Stimulated activated CD4-positive, alpha-beta T cell treated with anti-CD3 and anti-CD28 coated beads, Interleukin-12 subunit alpha, Interleukin-12 subunit beta, amount 100 ng/mL, for 24 hours (primary cell): ENCODE measurements at places on chromosomes 2 and 18.

DNA sequence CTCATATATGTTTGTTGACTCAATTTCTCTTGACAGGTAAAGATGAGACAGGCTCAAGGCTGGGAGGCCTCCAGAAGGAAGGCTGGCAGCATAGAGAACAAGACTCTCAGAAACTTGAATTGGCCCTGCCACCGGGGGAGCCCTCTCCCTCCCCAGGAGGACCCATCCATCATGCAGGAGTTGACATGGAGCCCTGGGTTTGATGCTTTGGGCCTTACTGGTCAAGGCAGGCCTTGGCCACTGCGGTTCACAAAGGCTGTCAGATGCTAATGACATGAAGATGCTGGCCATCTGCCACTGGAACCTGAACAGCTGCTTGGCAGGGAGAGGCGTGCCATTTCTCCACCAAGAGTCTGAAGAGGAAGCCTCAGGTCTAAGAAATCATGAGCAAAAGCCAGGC, 193.6 kb downstream of the MTCL1 start:
- DNase-seq, result no peak

- DNase-seq, result no peak
These were observed 146.1 kb downstream of the LNPK start for GRCh38 chr2:175855794-175856453.

GRCh38 chr2:68365087-68365486, at the start of gene PLEK:
Gene PLEK, plus strand, starts transcription at chr2:68365282. Its CDS starts 70 bp downstream, at chr2:68365352.
- DNase-seq, result no peak

DNA sequence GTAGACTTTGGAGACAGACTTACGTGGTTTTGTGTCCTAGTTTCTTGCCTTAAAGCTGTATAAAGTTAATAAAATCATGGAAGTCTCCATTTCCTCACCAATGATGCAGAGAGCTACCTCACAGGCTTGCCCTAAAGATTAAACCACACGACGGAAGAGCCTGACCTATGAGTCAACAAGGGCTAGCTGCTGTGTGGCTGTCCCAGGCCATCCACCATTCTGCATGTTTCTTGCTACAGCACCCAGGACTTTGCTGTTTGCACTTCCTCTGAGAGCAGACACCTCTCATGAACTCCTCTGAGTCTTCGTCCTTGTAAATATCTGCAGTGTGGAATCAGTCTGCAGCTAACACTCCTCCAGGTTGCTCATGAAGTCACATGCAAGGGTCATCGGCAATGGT, 160.0 kb upstream of the TRIB2 start:
- peak; percentile 11 for DNase-seq

DNA sequence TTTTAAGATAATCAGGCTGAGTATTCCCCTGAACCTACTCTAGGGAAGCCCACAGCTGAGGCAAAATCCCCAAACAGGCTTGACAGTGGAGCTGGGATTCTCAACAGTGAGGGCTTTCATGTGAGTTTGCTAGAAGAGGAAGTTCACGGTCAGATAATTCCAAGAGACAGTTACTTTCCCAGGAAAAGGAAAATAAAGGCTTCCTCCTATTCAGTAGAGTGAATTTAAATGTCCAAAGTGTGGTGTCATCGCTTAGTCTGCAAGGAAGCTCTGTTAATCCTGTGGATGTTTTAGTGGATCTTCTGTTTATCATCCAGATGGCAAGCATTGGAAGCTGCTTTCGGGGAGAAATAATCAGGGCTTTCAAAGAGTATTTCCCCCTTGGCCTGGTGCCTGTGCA, 119.8 kb downstream of the RPIA start:
- DNase-seq, result no peak

GRCh38 chr2:230947908-230948365, 22.9 kb upstream of the GPR55 start:
- DNase-seq, result no peak

DNA sequence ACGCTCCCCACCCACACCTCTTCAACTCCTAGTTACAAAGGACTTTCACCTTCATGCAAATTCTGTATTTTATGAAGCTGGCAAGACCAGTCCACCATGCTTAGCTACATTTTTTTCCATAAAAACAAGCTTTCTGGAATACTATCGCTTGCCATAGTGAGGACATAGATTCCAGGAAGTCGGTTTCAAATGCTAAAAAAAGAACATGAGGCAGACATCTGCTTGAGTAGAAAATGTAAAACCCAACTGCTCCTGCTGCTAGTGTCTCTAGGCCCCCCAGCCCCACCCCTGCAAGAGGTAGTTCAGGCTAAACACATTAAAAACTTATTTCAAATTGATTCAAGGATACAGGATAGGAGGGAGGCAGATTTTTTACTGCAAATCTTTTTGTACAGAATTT, 148.9 kb downstream of the SMAD2 start:
- DNase-seq, result no peak

- no peak for DNase-seq
These were observed 300.3 kb upstream of the GULP1 start for GRCh38 chr2:187991389-187991788.

DNA sequence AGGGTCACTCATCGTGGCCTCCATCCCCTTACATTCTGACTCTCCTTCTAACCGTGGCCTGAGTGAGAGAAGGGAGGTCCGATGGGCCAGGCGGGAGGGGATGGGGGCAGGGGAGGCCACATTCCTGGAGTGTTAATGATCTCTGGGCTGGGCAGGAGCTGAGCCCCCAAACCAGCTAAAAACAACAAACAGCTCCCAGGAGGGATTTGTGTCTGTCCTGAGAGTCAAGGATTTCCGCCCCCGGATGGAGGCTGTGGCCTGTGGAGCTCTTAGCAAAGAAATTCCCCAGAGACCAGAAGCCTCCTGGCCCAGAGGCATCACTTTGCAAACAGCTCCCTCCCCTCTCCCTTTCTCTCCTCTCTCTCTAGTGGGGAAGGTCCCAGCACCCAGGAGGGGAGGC, 23.5 kb downstream of the EMX1 start:
- no peak for DNase-seq

- DNase-seq, result no peak
These were observed 56.8 kb upstream of the DNMT3A start for GRCh38 chr2:25398534-25398933.

GRCh38 chr2:230234122-230234722, 8.7 kb downstream of the SP140 start:
- no peak for DNase-seq

GRCh38 chr2:32366595-32366994, 9.8 kb downstream of the BIRC6 start:
- no peak for DNase-seq

- DNase-seq, result no peak
These were observed 142.3 kb upstream of the ITGA6 start for GRCh38 chr2:172285010-172285621.

- DNase-seq, result no peak
These were observed 10.0 kb downstream of the ATOH8 start for GRCh38 chr2:85763831-85764230.

- DNase-seq, result no peak
These were observed 43.4 kb downstream of the RFX8 start for GRCh38 chr2:101431486-101431885.

GRCh38 chr18:1436199-1436598, 531.5 kb downstream of the ADCYAP1 start:
- DNase-seq, result no peak

GRCh38 chr2:241966647-241967466, 97.3 kb downstream of the RTP5 start:
- DNase-seq, result no peak

- DNase-seq, result no peak
These were observed 49.6 kb downstream of the ZBTB7C start for GRCh38 chr18:48359626-48360025.

- no peak for DNase-seq
These were observed 313.2 kb downstream of the SATB2 start for GRCh38 chr2:199144546-199144945.

- no peak for DNase-seq
These were observed 96.0 kb upstream of the RAB12 start for GRCh38 chr18:8513249-8513648.

- no peak for DNase-seq
These were observed 13.2 kb downstream of the GALR1 start for GRCh38 chr18:77262643-77263465.

- DNase-seq, result no peak
These were observed 236.5 kb downstream of the BCL2 start for GRCh38 chr18:63083020-63083531.

DNA sequence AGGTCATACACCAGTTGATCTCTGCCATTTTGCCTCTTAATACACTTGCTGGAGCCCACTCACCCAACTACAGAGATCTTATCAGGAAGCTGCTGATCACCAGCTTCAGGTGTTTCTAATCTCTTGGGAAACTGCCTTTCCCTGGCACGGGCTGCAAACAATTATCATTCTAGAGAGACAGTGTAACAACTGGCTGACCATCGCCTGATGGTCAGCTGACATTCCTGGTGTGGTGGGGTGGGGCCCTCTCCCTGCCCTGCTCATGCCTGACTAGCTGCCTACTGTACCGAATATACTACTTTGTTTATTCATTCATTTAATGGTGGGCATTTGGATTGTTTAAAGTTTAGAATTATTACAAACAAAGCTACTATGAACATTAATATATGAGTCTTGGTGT, 311.5 kb downstream of the CBLN2 start:
- DNase-seq, result no peak

- DNase-seq, result no peak
These were observed 337.8 kb upstream of the CDH2 start for GRCh38 chr18:28514699-28515098.

GRCh38 chr18:45384137-45384961, 230.9 kb upstream of the SLC14A2 start:
- DNase-seq, result peak; percentile 37

DNA sequence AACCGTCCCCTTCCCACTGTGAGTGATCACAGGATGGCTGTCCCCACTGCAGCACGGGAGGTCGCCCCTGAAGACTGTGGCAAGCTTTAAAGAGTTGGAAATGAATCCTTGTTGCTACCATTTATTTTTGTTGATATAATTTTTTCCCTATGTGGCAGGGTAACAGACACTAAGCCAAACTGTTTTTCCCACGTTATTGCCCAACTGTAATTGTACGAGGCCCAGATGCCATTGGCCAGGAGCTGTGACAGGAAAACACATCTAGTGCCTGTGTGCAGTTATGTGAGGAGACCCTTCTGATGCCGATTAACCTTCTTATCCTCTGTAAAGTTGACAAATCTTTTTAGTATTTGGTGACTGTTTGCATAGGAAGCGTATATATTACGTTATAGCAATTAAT, 44.2 kb downstream of the MRPS9 start:
- no peak for DNase-seq

- DNase-seq, result no peak
These were observed 75.0 kb downstream of the SLC66A2 start for GRCh38 chr18:79876497-79876896.

DNA sequence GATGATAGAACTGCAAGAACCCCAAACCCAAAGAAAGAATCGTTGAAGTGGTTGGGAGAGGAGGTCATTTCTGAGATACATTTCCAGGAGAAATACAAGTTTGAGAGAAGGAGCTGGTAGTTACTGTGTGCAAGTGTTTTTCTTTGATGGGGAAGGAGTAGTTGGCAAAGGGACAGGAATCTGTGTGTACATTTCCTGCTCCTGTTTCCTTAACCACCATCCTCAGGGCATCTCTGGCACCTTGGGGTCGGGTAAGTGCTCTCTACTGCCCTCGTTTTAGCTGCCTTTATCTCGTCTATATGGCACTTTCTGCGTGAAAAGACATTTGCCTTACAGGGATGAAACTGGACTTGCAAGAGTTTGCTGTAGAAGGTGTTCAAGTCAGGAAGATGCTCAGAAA, 27.3 kb downstream of the CDC42EP3 start:
- no peak for DNase-seq

- DNase-seq, result no peak
These were observed 42.7 kb upstream of the ZFP36L2 start for GRCh38 chr2:43269074-43269572.

DNA sequence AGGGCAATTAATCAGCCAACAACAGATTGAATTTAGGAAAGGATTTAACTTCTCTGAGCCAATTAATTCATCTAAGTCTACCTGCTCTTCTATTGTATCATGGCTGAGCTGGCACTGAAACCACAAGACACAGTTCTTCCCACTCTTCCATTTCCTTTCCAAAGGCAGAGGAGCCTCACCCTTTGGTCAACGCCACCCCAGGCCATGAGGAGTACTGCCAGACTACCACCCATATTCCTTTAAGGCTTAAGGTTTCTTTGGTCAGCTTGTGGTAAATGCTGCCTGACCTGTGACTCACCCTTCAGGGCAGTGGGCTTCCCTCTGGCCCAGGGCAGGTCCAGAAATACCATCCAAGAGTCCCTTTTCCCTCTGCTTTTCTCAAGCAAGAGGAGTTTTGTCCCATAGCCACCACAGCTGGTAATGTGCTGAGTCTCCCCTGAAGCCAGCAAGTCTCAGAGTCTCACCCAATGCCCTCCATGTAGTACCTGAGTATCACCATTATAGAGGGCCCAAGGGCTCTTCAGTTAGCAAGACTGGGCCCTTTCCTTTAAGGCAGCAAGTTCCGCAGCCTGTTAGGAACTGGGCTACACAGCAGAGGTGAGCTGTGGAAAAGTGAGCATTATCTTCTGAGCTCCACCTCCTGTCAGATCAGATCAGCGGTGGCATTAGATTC, 900.5 kb upstream of the CRIM1 start:
- no peak for DNase-seq

DNA sequence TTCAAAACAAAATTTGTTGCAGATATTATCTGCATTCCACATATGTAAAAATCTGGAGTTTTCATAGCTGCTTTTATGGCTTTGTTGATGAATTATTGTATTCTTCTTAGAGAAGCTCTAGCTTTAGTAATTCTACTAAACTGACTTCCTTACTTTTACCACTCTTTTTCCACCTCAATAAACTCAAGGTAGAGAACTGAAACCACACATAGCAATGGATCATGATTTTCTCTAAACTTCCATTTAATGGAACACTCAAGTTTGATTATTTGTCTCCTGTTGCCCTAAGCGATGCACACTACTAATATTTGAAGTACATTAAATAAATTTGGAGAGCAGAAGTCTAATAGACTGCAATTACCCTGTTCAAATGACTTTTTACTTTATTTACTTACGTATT, 192.0 kb downstream of the NBAS start:
- no peak for DNase-seq

- no peak for DNase-seq
These were observed 550.2 kb upstream of the LINC00305 start for GRCh38 chr18:64699081-64699480.

DNA sequence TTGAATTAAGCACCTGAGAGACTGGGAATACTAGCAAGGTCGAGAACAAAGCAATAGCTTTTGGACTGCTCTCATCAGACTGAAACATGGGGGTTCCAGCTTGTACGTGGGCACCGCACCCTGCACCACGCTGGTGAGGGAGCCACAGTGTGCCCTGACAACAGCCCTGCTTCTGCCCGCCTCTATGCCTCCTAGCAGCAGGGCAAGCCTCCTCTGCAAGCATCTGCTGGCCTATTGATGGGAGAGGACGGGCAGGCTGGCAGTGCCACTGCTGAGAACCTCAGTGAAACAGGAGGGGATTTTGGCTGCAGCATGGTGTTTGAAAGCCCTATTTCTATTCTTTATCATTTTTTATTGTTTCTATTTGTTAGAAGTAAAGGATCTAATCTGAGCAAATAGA, 146.1 kb upstream of the OTOS start:
- DNase-seq, result no peak
